Stimulated activated CD4-positive, alpha-beta T cell treated with anti-CD3 and anti-CD28 coated beads, Interleukin-4, amount 100 ng/mL, for 4 hours (primary cell): ENCODE measurements at places on chromosomes 3 and 15.
A peak's percentile ranks its signal among the peaks of the same experiment; 100 is the strongest.

- no peak for DNase-seq
These were observed 27.6 kb upstream of the MTHFS start for GRCh38 chr15:79924379-79924778.

DNA sequence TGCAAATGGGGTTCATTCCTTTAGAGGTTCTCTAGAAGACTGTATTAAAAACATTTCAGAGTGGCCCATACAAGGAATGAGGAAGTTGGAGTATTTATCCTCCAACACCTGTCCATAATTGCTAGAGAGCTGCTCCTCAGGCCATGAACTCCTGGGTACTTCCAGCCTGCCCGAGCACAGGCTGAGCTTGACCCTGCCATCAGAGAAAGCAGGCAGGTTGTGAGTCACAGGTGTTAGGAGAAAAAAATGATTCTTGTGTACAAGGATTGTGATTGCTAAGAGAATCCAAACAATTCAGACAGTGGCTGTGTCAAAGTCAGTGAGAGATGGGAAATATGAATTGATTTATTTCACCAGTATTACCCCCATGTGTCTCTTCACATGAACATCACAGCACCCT is 156.8 kb upstream of the GADL1 start:
- DNase-seq: no peak

DNA sequence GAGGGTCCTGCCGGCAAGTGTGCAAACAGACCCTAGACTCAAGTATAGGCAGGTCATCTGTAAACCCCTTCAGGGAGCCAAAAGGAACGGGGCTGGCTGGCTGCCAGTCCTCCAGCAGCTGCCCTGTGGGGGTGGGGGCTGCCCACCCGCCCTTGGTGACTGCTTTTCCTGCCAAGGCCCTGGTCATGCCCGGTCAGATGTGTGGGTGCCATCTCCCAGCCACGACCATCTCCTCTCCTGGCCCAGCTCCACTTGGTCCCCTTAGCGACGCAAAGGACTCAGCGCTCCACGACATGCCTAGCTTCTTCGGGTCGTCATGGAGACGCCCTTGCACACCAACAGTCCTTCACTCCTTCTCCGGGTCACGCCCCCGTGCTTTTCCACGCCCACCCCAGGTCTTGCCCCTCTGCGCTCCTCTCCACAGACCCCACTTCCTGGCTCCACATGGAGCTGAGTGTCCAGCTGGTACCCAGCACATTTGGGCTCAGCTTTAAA is 2.4 kb downstream of the MUC4 start:
- DNase-seq: no peak

GRCh38 chr3:132417695-132418411 is 551 bp downstream of the DNAJC13 start:
- peak; percentile 32 for DNase-seq

DNA sequence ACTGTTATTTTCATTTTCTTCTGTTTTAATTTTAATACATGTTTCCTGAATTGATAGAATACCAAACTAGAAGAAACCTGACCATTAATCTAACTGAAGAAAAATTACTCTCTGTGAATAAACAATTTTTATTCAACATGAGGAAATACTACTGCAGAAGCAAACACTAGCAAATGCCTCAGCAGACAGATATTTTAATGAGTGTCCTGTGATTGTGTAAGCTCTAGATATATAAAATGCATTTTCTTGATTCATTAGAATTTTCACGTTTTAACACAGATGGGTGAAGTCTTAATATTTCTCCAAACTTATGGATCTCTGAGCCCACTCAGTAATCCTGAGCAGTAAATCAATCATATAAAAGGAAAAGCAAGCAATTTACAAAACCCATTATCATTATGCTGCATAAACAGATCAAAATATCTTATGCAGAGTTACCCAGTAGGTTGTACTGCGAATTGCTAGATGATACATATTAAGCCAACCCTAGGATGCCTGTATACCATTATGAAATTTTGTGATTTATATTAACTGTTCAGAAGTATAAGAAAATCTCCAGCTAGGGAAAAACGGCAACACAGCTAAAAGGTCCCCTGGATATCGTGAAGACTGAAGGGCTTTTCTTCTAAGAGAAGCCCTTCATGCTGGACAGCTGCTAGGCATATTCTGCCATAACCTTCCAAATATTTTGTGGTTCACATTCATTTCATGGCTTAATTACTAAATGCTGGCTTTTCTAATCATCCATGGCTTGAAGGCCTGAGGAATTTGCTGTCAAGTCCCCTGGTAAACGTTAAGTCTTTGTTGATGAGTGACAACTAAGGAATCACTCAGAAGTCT is 157.7 kb upstream of the TGFBR2 start:
- no peak for DNase-seq

- no peak for DNase-seq
These were observed 21.7 kb upstream of the ABHD10 start for GRCh38 chr3:111956995-111957734.

GRCh38 chr15:64774037-64774628 is 1.3 kb downstream of the RBPMS2 start:
- no peak for DNase-seq

DNA sequence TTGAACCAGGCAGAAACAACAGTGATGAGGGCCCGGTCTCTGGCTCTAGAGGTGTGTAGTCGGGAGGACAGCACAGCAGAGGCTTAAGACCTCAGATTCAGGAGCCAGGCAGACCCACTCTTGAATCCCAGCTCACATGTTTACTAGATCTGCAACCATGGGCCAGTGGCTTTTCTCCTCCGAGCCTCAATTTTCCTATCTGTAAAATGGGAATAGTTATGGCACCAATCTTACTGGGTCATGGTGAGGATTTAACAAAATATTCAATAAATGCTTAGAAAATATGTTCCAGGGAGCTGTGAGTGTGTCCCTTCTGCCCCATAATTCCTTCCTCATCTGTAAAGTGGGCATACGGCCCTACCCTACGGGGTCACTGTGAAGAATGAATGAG is 506.9 kb downstream of the SHQ1 start:
- no peak for DNase-seq

GRCh38 chr3:107634099-107634489 is 111.3 kb downstream of the BBX start:
- DNase-seq: no peak

DNA sequence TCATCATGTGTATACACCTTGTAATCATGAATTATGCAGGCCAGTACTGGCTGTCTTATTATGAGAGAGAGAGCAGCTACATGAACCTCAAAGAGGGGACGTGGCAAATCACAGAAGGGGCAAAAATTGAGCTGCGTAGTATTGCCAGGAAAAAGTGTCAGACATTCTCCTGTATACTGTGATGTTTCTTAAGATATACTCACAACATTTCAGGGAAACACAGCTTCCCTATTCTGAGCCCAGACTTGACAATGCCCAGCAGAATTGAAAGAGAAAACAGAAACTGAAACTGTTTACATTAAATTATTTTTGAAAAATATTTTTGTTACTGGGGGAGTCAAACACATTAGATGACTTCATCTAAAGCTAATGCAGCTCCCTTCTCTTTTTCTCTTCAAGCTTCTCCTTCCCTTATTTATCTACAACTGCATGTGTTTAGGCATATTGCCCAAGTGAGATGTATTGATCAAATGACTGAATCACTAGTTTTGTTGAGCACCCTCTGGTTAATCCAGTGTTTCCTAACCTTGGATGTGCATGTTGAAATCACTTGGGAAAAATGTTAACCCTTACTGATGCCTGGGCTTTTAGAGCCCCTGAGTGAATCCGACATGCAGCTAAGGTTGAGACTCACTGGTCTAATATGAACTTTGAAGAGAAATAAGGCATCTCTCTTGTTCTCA is 39.5 kb downstream of the CADPS start:
- DNase-seq: no peak

- DNase-seq: no peak
These were observed 1.3 kb downstream of the MINAR1 start for GRCh38 chr15:79433276-79433990.

DNA sequence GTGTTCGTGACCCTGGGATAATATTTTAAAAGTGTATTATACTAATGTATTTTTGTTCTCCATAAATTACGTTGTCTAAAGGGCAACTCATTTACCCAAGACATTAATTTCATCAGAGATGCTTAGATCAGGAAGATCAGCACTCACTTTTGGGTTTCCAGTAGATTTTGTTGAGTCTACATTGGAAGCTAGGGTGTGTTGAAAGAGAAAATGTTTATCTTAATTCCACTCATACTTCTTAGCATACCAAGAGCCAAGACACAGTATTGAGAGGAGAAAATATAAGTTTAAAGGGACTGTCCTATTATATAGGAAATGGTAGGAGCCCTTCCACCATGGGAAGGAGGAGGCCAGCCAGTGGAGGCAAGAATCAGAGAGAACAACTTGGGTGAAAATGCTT is 412.9 kb upstream of the RGMA start:
- no peak for DNase-seq

- DNase-seq: no peak
These were observed 178.6 kb upstream of the TRIM42 start for GRCh38 chr3:140499114-140499757.

- no peak for DNase-seq
These were observed 379.3 kb upstream of the CBLB start for GRCh38 chr3:106247902-106248684.

GRCh38 chr15:49589030-49589429 is 31.6 kb downstream of the FAM227B start:
- no peak for DNase-seq

DNA sequence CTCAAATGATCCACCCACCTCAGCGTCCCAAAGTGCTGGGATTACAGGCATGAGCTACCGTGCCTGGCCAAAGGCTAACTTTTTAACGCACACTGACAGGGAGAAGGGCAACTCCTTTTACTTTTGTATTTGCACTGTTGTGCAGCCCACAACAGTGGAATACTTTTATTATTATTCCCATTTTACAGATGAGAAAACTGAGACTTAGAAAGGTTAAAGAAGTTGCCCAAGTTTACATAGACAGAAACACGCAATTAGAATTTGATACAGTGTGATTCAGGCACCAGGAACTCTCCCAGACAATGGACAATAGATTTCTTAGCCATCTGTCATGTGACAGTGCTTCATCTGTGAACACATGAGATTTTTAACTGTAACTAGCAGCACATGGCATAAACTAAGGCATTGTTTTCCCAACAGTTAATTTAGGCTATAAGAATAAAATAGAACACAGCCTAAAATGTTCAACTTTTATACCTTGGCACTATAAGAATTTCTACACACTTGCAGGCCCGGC is 18.8 kb downstream of the STAG1 start:
- DNase-seq: no peak

GRCh38 chr3:14124223-14124614 is 451 bp downstream of the CHCHD4 start:
- peak; percentile 66 for DNase-seq

DNA sequence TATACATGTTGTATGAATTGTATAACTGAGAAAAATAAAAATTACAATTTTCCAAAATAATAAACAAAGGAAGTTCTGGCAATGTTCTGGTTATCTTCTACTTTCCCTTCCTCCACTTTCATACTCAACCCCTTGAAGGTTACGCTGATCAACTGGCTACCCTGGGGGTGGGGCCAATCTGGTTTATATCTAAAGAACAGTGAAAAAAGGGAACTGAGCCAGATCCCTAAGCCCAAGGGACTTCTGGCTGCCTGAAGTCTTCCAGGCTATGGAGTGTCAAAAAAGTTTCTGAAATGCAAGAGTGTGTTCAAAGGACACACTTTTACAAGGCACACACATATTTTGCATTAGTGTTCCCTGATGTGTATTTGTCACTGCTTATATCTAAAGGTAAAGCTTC is 591.9 kb downstream of the ROBO1 start:
- DNase-seq: no peak

- no peak for DNase-seq
These were observed 41.7 kb upstream of the B3GNT5 start for GRCh38 chr3:183211352-183211751.

- DNase-seq: no peak
These were observed 300.4 kb upstream of the ROPN1 start for GRCh38 chr3:124292329-124292728.

GRCh38 chr15:82742134-82742533 is 32.5 kb upstream of the AP3B2 start:
- no peak for DNase-seq

GRCh38 chr3:171417137-171417536 is 43.1 kb downstream of the TNIK start:
- DNase-seq: no peak

- no peak for DNase-seq
These were observed 25.3 kb downstream of the TRAK1 start for GRCh38 chr3:42116466-42116865.

DNA sequence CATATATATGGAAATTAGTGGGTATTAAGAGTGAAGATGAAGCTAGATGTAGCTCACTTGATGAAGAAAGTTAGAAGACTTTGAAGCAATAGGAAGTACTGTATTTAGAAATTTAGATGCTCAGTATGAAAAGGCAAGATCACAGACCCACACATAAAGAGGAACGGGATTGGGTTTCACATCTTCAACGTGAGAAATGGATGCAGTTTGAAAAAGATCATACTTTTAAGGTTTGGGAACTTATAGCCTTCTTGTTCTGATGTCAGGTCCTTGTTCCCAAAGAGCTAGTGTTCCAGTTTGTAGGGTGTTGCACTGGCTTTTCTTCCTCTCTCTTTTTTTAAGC is 16.7 kb downstream of the AP3S2 start:
- no peak for DNase-seq

GRCh38 chr3:24493746-24494617 is 668 bp downstream of the THRB start:
- no peak for DNase-seq

DNA sequence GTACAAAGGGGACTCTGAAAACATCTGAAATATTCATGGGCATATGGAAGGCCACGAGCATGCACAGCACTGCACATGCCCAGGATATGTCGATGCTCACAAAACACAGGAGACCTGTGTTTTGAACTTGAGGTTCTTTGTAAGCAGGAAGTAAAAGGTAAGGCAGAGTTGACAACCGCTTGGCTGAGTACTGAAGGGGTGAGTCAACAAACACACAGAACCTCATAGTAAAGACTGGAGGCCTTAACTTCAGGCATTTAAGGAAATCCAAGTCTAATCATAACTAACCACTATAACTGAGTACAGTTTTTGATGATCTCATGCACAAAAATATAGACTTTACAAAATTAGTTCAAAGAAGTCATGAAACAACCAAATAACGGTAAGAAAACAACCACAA is 80.6 kb downstream of the MYO9A start:
- DNase-seq: no peak

- no peak for DNase-seq
These were observed 231.2 kb upstream of the ADAMTS9 start for GRCh38 chr3:64918989-64919388.

- DNase-seq: no peak
These were observed 21.8 kb upstream of the EPB42 start for GRCh38 chr15:43242616-43243015.
